ENCODE measurements at places on chromosomes 12 and 14. TPM values are rescaled to one million over a fixed set of nuclear protein-coding genes. Genes with fewer than 3 reads are reported as not detected.

GRCh38 chr14:21498540-21499526 lies 12.3 kb downstream of the METTL3 start:
- peak; percentile 80 for DNase-seq

DNA sequence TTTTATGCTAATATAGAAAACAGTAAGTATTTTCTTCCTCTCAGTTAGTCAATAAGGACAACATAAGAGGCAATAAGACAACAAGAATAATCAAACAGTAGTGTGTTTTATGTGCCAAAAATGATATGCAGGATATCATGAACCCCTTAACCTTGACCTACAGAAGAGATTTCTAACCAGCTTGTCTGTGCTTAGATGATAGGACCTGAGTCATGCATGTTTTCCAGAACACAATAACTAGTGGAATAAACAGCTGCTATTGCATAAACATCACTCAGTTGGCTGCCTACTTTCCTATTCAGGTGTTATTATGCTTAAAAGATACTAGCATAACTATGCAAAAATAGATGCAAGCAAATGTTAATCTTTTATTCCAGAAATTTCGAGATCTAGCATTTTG lies 282.5 kb downstream of the PRKD1 start:
- no peak for DNase-seq

- no peak for DNase-seq
Observed at GRCh38 chr14:76480426-76480825, 104.5 kb downstream of the ESRRB start.

DNA sequence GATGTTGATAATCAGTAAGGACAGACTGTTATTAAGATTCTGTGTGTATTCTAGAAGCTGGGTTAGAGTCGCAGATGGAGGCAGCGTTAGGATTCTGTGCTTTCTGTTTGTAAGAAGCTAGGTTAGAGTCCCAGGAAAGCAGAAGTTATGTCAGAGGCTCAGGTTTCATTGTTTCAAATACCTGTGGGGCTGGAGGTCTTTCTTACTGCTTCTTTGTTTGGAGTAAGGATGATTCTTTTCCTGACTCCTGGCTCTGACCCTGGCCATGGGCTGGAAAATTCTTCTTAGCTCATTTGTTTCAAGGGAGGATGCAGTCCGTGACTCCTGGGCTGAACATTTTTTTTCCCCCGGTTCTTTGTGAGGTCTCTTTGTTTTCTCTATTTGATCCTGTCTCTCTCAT lies 5.2 kb downstream of the MUCL1 start:
- DNase-seq, result no peak

DNA sequence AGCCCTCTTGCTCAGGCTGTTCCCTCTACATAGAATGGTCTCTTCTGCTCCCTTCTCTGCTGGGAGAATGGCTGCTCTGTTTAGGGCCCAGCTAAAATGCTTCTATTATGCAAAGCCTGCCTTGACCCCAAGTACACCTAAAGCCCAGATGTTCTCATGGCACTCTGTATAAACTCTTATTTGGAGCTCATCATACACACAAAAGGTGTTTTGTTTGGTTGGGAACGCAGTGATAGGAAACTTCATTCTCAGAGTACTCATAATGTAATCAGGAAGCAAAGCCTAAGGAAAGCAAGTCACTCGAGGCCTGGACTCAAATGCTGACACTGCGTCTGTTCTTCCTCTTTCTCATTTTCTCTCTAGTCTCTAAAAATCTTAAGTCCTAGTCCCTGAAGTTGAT lies 38.2 kb upstream of the SYCP3 start:
- DNase-seq, result no peak

- peak; percentile 70 for DNase-seq
Observed at GRCh38 chr12:52850681-52851080, 1.9 kb upstream of the KRT78 start.

DNA sequence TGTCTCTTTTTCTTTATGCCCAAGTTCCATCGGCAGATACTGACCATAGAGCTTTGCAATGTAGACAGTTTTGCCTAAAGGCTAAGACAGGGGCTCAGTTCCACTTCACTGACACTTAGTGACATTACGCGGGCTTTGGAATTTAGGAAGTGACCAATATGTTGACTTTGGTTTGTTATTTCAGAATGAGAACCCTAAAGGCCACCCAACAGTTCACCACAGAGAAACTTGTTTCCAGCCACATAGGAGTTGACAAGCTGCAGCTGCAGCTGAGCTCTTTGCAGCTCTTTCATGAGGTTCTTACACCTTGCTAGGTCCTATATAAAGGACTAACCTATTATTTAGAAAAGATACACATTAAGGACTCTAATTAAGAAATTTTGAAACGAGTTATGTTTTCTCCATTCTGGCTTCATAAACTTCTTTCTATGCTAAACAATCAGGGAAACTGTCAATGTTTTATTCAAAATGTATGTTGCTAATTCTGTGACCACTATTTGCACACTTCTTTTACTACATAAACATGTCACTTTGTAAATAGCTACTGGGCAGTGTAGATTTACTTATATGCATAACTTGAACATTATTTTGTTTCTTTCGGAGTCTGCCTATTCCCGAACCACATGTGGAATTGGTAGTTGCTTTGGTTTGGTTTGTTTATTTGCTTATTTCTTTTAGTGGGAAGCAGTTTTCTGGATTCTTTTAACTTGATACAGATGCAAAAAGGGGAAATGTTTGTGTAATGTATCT lies 18.5 kb upstream of the KLRD1 start:
- peak; percentile 14 for DNase-seq

- DNase-seq, result no peak
Observed at GRCh38 chr12:28925719-28926376, 223.2 kb upstream of the FAR2 start.

Gene COL2A1
- total RNA-seq, result not detected

DNA sequence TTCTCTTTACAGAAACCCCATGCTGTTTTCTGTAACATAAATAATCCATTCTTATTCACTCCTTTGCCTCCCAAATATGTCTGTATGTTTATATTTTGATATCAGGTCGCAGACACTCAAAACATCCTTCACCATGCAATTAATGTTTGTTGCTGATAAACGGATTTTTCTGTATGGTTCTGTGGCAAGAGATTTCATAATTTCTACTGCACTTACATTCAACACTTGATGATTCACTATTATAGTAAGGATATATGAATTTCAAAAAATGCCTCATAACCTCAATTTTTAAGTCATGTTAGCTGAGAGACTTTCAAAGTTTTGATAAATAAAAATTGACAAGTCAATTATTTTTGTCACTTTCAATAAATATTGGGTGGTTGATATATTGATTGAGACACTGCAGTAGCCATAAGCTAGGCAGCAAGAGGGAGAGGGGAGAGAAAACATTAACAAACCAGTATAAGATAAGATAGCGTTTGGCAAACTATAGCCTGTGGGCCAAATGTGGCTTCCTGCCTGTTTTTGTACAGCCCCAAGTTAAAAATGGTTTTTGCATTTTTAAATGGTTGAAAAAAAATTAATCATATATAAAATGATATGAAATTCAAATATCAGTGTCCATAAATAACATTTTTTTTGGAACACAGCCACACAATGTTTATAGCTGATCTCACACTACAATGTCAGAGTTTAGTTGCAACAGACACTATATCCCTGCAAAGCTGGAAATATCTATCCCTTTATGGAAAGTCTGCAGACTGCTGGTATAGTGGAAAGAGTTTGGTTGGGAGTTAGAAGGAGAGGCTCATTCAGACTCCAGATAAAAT lies 18.3 kb downstream of the ALDH6A1 start:
- no peak for DNase-seq

GRCh38 chr12:54983536-54984101 lies 943 bp downstream of the TESPA1 start:
- DNase-seq, result no peak

DNA sequence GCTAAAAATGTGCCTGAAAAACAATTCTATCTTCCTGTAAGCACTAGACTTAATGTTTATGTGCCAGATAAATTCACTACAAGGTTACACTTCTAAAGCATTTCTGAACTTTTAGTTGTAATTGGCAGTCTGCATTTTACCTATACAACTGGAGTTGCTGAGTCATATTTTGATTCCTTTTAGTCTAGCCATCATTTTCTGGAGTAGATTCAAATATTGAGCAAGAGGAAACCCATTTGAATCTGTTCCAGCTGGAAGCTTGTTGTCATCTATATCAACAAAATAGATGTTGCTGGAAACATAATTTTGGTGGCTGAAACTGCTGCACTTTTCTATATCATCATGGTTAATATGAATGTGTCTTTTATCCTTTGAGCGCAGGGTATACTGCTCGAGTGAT lies 122.2 kb upstream of the CCDC175 start:
- DNase-seq, result no peak

Gene STON2
- total RNA-seq, result not detected

All from OCI-LY7 (cell line).